Stimulated activated CD8-positive, alpha-beta memory T cell treated with anti-CD3 and anti-CD28 coated beads, Interleukin-7, amount 100 ng/mL, for 1 hour (primary cell): ENCODE measurements at places on chromosomes 13 and 19.

- no peak for DNase-seq
Measured at GRCh38 chr19:29483944-29484581, 41.7 kb upstream of the VSTM2B start.

DNA sequence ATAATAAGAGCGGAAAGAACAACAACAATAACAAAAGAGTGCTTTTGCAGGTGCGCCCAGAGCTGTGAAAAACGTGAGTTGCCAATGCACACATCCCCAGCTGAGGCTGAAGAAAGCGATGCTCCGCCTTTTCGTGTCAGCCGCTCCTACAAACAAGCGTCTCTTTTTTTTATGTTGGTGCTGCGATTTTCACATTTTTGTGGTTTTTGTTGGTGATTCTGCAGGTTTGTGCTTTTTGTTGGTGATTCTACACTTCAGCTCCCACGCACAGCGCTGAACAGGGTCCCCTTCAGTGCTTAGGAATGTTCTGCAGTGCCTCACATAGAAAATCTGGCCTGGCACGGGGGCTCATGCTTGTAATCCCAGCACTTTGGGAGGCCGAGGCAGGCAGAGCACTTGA, 7.3 kb upstream of the SBK3 start:
- DNase-seq = no peak

- DNase-seq = no peak
Measured at GRCh38 chr13:49559006-49559405, 26.4 kb downstream of the RCBTB1 start.

- no peak for DNase-seq
Measured at GRCh38 chr13:48560657-48561337, 27.9 kb upstream of the RCBTB2 start.

GRCh38 chr19:30778961-30779715, 407.0 kb downstream of the ZNF536 start:
- no peak for DNase-seq
